ENCODE measurements at places on chromosomes 3 and 15.

DNA sequence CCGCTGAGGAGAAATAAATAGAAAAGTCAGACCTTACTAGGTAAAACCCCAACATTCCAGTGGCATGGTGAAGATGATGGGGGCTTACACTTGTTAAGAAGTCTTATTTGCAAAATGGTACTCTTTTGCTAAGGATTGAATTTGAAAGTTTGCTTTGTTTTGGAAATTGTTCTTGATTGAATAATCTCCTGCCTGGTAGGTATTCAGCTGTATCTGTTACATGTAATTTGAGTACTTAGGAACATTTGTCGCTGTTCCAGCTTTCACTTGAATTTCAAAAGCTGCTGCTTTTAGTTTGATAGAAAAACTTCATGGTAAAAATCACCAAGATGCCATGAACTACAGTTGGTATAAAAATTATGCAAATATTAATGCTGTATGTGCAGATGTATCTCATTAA is 44.6 kb downstream of the TFG start:
- DNase-seq, result no peak

GRCh38 chr15:66945286-66945685 is 120.1 kb upstream of the SMAD3 start:
- DNase-seq, result no peak

DNA sequence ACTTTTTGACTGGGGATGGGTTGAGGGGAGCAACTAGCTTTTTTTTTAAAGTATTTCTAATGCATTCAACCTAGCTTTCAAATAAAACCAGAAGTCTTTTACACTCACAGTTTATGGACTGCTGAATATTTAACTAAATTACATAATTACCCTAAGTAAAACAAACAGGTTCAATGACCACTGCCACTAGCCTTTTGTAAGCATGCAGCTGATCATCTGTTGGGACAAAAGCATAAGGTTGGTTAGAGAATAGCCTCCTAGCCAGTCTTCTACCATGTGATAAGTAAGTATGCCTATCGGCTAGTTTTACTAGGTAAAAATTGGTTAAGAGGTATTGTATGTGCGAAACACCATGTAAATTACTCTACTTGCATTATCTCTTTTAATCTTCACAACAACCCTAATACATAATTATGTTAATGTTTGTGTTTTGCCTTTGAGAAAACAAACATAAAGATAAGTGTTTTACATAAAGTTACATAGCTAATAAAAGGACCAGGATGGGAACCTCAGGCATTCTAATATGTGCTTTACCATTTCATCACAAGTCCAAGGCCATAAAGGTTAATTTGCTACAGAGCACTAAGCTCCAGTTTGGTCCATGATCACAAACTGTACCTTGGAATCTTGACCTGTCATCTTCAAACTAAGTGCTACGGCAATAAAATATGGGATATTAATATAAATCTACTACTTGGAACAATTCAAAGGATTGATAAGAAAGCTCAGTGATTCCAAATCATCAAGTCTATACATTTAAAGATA is 13.2 kb downstream of the PFN2 start:
- DNase-seq, result no peak

DNA sequence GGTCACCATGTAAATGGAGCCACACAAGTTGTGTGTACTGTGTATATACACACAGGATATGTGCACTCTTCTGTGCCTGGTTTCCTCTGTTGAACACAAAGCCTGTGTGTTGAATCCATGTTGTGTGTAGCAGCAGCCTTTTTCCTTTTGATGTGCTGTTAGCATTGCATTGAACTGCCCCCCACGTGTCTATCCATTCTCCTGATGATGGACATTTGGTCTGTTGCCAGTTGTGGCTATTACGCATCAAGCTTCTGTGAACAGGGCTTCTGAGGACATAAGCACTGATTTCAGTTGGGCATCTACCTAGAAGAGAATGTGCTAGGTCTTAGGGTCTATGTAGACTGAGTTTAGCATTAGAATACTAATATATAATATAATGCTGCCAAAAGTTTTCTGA is 77.4 kb downstream of the LSM3 start:
- DNase-seq, result no peak

DNA sequence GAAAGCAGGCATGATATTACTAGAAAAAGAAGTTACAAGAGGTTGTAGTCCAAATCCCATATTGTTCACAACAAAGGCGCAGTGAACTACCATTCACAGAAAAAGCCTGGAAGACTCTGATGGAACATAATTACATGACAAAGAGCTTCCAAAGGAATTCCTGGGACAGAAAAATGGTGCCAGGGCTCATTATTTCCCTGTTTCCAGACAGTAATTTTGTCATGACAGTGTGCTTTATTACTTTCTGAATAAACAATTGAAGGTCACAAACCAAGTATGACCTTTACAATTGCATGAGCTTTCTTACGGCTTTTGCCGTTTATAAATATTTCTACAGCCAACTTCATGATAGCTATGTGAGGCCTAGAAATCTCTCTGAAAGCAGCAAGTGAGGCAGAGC is 61.0 kb downstream of the CYFIP1 start:
- no peak for DNase-seq

Measured in activated naive CD4-positive, alpha-beta T cell treated with anti-CD3 and anti-CD28 coated beads, Interleukin-2, amount 50 U/mL, for 16 hours (primary cell).